Stromal cell of bone marrow (primary cell): ENCODE measurements at places on chromosomes 16 and 17.

GRCh38 chr16:4200000-4200780 is 41.7 kb downstream of the SRL start:
- no peak for DNase-seq

DNA sequence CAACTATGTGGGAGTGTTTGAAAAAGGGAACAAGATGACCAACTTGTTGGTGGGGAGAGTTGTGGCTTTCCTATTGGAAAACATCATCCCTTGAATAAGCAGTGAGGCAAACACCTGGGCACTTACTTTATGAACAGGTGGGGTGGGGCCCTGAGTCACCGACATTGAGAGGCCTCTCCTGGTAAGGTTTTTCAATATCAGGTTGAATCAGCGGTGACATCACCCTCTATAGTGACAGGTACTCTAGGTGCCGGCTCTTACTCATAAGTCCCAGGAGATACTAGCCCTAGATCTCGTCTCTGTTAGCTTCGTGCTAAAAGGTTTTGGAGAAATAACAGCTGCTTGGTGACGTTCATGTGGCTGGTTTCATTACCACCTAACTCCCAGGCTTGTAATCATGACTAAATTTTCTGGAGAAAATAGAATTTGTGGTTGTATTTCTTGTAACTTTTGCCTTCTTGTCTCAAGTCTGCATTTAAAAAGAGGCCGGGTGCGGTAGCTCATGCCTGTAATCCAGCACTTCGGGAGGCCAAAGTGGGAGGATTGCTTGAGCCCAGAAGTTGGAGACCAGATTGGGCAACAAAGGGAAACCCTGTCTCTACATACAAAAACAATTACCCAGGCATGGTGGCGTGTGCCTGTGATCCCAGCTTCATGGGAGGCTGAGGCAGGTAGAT is 19.3 kb downstream of the CDH1 start:
- DNase-seq: no peak

- DNase-seq: no peak
Measured at GRCh38 chr17:42759982-42760651, 910 bp upstream of the RAMP2 start.

GRCh38 chr16:75085556-75085955 is 31.0 kb downstream of the LDHD start:
- DNase-seq: no peak

DNA sequence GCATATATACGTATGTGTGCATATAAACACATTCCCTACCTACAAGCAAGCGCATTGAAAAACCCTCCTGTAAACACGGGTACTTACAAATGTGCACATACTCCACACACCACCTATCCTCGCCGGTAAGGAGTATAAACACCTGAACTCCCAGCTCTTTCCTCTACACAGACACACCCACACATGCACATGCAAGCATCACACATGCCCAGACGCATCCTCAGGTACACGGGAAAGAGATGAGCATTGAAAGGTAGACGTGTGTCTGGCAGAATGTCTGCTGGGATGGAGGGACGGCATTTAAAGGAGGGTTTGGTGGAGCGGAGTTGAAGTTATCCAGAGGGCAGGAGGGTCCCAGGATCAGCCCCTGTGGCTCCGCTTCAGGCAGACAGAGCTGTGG is 4.7 kb upstream of the SMTNL2 start:
- no peak for DNase-seq

DNA sequence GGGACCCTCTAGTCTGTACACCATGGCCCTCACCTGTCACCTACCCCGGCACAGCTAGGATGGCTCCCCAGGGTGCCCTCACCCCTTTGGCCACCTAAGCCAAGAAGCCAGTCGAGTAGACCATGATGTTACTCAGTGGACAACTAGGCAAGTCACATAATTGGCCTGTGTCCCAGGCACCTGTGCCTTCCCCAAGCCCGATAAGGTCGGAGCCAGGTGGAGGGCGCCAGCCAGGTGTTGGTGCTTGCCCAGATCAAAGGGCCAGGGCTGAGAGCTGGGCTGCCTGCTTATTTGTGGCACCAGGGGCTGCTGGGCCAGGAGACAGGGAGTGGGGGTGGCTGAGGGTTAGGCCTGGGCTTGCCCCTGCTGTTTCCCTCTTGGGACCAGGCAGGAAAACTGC is 16.8 kb downstream of the SPNS2 start:
- DNase-seq: no peak

- no peak for DNase-seq
Measured at GRCh38 chr16:53792161-53792951, 88.4 kb downstream of the FTO start.

- DNase-seq: no peak
Measured at GRCh38 chr17:61486135-61487120, 34.2 kb downstream of the TBX4 start.

DNA sequence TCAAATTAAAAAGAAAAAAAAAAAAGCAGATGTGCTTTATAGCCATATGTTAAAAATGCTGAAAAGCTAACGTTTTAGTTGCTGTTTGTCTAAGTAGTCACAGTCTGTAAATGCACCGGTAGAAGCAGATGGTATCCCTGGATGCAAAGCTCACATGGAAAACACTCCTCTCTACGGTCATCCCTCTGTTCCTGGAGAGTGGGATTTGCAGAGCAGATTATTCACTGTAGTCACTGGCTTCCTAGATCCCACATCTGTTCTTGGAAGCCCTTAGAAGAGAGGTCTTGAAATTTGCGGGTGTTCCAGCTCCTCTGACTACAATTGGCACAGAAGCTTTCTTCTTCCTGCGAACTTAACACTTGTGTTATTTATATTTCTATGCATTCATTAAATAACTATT is 186.6 kb downstream of the PMP22 start:
- no peak for DNase-seq
